ENCODE measurements at places on chromosomes 11 and 22.

DNA sequence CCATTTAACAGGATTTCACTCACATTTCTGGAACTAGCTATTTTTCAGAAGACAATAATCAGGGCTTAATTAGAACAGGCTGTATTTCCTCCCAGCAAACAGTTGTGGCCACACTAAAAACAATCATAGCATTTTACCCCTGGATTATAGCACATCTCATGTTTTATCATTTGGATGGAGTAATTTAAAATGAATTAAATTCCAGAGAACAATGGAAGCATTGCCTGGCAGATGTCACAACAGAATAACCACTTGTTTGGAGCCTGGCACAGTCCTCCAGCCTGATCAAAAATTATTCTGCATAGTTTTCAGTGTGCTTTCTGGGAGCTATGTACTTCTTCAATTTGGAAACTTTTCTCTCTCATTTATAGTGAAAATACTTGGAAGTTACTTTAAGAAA is 9.2 kb downstream of the PRSS23 start:
- no peak for DNase-seq

- DNase-seq: no peak
Measured at GRCh38 chr11:95055283-95055897, 6.2 kb downstream of the KDM4F start.

- DNase-seq: no peak
Measured at GRCh38 chr11:7651140-7651551, 22.2 kb downstream of the CYB5R2 start.

DNA sequence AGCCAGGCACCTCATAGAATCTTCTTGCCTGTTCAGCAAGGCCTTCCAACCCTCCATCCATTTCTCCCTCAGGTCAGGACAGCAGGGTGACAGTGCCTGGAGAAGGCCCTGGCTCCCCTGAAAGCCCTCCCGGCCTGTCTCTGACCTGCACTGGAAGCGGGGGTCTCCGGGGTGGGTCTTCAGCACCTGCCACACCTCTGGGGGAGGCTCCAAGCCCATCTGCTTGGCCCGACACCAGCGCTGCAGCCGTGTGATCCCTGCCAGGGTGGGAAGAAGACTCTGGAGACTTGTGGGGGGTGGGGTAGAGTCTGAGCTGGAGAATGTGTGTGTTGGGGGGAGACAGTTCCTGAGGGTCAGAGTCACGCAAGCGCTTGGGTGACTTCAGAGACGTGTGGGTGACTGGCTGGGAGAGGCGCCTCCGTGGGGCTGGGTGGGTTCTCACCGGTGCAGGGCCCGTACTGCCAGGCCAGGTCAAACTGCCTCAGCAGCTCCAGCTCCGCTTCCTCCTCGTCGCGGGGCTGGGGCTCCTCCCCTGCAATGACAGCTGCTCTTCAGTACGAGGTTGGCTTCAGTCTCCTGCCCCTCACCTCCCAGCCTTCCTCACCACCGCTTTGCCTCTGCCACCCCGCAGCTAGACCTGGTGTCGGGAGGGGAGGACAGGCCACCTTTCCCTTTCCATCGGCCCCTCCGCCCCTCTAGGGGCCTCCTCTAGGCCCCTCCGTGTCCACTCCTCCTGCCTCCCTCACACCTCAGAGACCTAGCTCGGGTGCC is 615 bp downstream of the POLD4 start:
- no peak for DNase-seq

- peak; percentile 59 for DNase-seq
Measured at GRCh38 chr11:42951266-42951665, 360.5 kb upstream of the API5 start.

DNA sequence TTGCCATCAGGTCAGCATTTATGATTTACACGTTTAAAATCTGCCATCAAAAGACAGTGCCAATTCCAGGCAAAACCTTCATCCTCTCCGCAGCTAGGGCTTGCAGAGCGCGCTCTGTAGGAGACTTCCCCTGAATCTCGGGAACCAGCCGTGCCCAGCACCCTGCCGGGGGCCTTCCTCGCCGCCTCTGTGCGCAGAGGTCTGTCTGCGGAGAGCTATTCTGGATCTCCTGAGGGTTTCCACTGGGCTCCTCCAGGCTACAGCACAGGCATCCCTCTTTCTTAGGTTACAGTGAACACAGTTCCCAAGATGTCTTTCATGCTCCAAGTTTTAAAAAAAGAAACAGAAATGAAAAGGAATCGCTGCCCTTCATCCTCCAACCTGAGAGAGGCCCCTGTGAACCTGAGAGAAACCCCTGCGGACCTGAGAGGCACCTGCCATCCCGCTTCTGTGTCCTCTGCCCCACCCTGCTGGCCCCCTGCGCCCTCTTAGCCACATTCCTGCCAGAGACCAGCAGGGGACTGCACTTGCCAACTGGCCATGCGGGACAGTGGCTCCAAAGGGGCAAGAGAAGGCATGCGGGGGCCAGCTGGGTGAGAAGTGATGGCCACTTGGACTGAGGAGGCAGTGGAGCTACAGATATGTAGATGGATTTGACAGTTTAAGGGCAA is 16.1 kb downstream of the TP53AIP1 start:
- DNase-seq: no peak

- no peak for DNase-seq
Measured at GRCh38 chr11:70306586-70307033, 36.1 kb downstream of the PPFIA1 start.

DNA sequence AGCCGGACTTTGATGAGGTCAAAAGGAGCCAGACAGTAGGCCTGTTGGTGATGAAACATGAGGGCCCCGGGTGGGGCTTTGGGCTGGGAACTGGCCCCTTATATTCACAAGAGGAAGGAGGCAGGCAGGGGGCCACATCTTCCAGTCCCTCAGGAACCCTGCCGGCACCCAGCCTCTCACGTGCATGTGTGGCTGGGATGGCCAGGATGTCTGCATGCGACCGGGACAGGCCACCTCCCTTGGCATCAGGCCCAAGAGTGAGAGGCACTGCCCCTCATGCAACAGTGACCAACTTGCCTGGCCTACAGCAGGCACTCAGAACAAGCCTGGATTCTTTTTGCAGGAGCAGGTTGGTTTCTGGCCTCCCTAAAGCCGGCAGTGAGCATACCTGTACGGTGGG is 5.4 kb downstream of the SLC25A45 start:
- DNase-seq: no peak

GRCh38 chr11:31702966-31703365 is 108.2 kb downstream of the PAX6 start:
- DNase-seq: no peak
